ENCODE measurements at places on chromosomes 3 and 15.

GRCh38 chr15:32979710-32980109 lies 214.8 kb downstream of the FMN1 start:
- DNase-seq: peak; percentile 86

- DNase-seq: no peak
Measured at GRCh38 chr3:129758785-129759320, 134.7 kb downstream of the TMCC1 start.

DNA sequence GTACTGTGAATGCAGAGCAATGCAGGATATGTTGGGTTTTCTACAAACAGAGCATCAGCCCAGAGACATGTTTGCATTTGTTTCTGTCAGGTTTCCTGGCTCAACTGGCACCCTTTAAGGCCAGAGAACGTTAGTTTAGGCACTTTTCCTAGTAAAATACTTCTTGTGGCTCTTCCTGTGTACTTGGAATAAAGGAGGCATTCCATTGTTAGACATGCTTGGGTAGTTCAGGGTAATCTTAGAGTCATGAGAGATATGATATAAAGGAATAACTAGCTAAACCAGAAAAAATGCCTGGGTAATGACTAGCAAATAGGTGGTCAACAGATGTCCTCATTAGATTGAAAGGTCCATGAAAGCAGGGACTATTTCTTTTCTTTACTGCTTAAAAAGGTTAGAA lies 60.4 kb upstream of the RBM5 start:
- no peak for DNase-seq

DNA sequence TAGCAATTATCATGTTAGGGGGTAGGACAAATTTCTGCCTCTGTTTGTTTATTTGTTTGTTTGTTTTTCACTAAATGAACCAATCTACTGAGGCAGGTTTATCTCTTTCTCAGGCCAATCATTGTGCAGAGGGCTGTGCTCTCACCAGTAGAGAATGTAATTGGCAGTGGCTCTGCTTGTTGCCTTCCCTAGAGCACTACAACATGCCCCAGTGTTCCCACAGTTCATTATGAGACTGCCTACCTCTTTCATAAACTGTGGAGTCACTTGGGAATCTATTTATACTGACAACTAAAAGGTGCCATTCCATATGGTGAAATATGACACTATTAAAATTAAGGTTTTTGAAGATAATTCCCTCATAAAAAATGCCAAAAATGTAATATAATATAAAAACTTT lies 196.3 kb upstream of the ALCAM start:
- DNase-seq: no peak

DNA sequence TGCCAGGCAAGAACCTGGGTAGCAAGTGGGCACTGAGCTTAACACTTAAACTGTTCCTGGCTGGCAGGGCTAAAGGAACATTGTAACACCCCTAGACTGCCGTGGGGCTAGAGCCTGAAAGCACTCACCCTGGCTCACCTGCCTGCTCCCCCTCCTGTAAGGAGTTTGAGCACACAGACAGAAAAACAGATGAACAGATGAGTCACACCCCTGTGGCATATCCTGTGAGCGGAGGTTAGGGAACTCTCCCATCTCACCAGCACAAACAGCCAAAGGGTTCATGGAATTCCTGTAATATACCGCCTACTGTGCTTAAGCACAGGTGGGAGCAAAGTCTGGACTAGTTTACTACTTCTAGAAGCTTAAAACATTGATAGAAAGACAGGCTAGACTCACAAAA lies 300.1 kb downstream of the ROBO1 start:
- DNase-seq: no peak

DNA sequence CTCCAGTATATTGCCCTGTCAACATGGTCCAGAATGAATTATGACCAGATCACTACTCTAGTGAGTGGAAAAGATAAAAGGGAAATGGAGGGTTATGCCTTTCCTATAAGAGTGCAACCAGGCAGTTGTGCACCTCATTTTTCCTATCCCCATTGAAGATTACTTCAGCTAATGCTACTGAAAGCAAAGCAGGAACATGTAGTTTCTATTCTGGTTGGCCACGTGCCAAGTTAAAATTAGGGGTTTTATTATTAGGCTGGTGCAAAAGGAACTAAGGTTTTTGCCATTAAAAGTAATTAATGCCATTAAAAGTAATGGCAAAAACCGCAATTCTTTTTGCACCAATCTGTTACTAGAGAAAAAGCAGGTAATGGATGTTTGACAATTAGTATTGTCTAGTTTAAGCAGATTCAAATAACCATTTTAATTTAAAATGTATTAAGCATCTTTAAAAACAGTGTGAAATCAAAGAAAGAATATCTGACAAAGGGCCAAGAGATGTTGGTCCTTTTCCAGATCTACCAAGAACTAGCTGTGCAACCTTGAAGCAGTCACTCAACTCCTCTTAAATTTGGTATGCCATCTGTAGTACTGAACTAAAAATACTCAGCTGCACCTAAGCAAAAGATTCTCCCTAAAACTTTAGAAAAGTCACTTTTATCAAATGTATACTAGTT lies 567.5 kb upstream of the CCDC54 start:
- no peak for DNase-seq

DNA sequence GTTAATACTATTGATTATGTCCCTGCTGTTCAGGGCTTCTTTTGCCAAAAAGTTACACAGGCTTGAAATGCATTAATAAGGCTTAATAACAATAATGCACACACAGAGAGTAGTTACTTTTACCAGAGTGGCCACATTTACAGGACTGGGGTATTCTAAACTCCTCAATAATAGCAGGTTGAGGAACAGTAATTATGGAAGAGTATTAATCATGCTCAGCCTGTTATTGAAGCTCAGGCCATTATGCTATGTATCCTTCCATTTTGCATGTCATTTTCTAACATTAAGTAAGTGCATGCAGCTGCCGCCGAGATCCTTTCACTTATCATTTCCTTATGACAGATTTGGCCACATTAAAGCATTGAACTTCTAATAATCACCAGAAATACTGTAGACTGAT lies 5.7 kb downstream of the ARRDC4 start:
- no peak for DNase-seq

Measured in fibroblast of skin of left quadriceps (primary cell).